Smooth muscle cell of the pulmonary artery (primary cell): ENCODE measurements at places on chromosomes 4 and X. TPM values are rescaled to one million over a fixed set of nuclear protein-coding genes. Genes with fewer than 3 reads are reported as not detected.

The TLR2 gene
- total RNA-seq: 0.07 and 0.66 TPM in 2 replicates

The MAGEA9B gene
- total RNA-seq: not detected in 2 replicates

The MAGEA2 gene
- total RNA-seq: not detected in 2 replicates

The PPP2R3B gene
- total RNA-seq: 8.8 and 14.9 TPM in 2 replicates

The ZNF718 gene
- 2.9 and 5.7 TPM in 2 replicates for total RNA-seq

The DGKQ gene
- 15.3 and 31.5 TPM in 2 replicates for total RNA-seq

The PNMA5 gene
- not detected in 2 replicates for total RNA-seq

The SYP gene
- total RNA-seq: 0.52 and 0.59 TPM in 2 replicates

The FAM149A gene
- total RNA-seq: 3.1 and 3.6 TPM in 2 replicates

The HSFX3 gene
- not detected in 2 replicates for total RNA-seq

The HS6ST2 gene
- total RNA-seq: 0.07 TPM in 1 of 2 replicates, not detected in the other

The TMEM144 gene
- 4.9 and 6.7 TPM in 2 replicates for total RNA-seq

The RAB9B gene
- 0.91 and 1.3 TPM in 2 replicates for total RNA-seq

The DGKK gene
- total RNA-seq: not detected in 2 replicates

The KIAA0232 gene
- total RNA-seq: 20.3 and 21.1 TPM in 2 replicates

The HDX gene
- total RNA-seq: 4.8 and 5.2 TPM in 2 replicates

The ZNF330 gene
- total RNA-seq: 22.6 and 26.0 TPM in 2 replicates

The RGN gene
- total RNA-seq: 4.5 and 4.7 TPM in 2 replicates

The SMAD1 gene
- 6.8 and 7.9 TPM in 2 replicates for total RNA-seq

The OCRL gene
- 25.7 and 29.0 TPM in 2 replicates for total RNA-seq

The PPP2R2C gene
- total RNA-seq: under 0.01 and 0.07 TPM in 2 replicates

The NWD2 gene
- not detected in 2 replicates for total RNA-seq

The C4orf50 gene
- total RNA-seq: under 0.01 TPM in 1 of 2 replicates, not detected in the other

The TXK gene
- 0.23 and 0.26 TPM in 2 replicates for total RNA-seq

The SMR3B gene
- total RNA-seq: not detected in 2 replicates

The RHOXF1 gene
- not detected in 2 replicates for total RNA-seq

The LIN54 gene
- 10.9 and 11.3 TPM in 2 replicates for total RNA-seq

The LANCL3 gene
- total RNA-seq: 0.66 and 0.91 TPM in 2 replicates

The ZIC3 gene
- total RNA-seq: not detected in 2 replicates

The SYN1 gene
- total RNA-seq: 0.07 and 0.36 TPM in 2 replicates

The CXCL10 gene
- total RNA-seq: not detected in 2 replicates

The SATL1 gene
- total RNA-seq: not detected in 2 replicates

The NAP1L2 gene
- total RNA-seq: 1.2 and 1.3 TPM in 2 replicates

The PAK3 gene
- 1.4 and 4.6 TPM in 2 replicates for total RNA-seq

The PDGFC gene
- total RNA-seq: 76.7 and 102 TPM in 2 replicates

The SLC10A6 gene
- total RNA-seq: 0.20 TPM in 1 of 2 replicates, not detected in the other

The RNF175 gene
- total RNA-seq: not detected in 2 replicates

The ALAS2 gene
- not detected in 2 replicates for total RNA-seq

The RAB33A gene
- 5.1 and 9.0 TPM in 2 replicates for total RNA-seq

The UGT2B17 gene
- not detected in 2 replicates for total RNA-seq

The DYNLT3 gene
- total RNA-seq: 73.3 and 98.2 TPM in 2 replicates
